Kidney glomerular epithelial cell (primary cell): ENCODE measurements at places on chromosomes 1 and 21.
A peak's percentile ranks its signal among the peaks of the same experiment; 100 is the strongest.

- DNase-seq = peak; percentile 85
Observed at GRCh38 chr1:150192012-150192411, 42.3 kb downstream of the PLEKHO1 start.

DNA sequence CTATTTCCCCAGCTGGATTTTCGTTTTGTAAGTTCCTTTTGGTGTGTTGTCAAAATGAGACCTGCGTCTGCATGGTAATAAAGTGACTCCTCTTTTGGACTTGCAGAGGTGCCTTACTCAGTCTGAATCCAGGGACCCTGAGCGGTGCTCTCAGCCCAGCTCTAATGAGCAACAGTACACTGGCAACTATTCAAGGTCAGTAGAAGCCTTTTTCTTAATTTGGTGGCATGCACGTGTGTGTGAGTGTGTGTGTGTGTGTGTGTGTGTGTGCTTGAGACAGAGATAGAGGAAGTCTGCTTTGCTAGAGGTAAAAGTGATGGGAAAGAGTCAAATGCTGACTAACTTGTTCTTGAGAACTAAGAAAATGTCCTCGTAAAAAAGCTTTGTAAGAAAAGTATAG lies 105.4 kb downstream of the CD247 start:
- no peak for DNase-seq

DNA sequence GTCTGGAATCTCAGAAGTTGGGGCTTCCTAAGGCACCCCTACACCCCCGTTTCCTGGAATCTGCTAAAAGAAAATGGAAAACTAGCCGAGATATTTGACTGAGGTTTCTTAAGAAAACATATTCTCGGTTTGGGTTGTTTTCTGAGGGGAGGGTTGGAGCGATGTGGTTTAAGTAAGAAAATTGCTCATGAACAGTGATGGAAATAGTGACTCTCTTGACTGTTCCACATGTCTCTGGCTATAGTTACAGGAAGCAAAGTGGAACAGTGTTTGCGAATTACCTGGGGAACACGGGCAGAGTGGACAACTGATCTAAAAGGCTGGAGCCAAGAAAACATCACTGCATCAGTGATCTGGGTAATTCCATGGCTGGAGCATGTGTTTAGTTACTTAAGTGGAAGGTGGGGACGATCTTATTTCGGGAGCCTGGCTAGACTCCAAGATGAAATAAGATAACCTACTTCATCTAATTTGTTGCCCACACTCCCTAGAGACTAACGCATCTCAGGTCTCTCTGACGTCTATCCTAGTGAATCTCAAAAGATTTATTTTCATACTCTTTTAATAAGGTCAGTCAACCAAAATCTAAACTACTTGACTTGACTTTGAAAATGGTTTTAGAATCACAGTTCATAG lies 92.4 kb downstream of the KCNJ15 start:
- peak; percentile 87 for DNase-seq

DNA sequence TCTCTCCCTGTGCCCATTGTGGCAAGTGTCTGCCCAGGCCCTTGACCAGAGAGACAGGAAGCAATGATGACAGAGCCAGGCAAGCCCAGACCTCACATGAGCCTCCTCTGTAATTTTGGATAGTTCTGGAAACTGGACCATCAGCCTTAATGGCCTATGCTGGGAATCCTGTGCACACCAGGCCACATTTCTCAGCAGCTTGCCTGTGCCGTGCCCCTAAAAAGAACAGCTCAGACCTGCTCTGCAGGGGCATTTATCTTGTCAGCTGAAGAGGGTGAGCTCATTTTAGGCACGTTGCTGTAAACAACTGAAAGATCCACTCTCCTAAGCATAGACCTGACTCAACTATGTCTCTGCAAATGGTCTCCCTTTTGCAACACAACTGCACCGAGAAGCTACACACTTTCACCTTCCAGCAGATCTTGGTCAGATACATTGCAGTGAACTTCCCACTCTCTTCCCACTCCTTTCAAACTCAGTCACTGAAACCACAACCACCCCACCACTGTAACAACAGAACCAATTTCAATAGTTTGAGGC lies 53.5 kb upstream of the BACH1 start:
- no peak for DNase-seq
